ENCODE measurements at places on chromosomes 7 and 10. TPM values are rescaled to one million over a fixed set of nuclear protein-coding genes. Genes with fewer than 3 reads are reported as not detected.

Gene SMO
- polyA plus RNA-seq, result 1.7 TPM

Gene SPDYE5
- not detected for polyA plus RNA-seq

GRCh38 chr10:103541616-103542015 lies 48.1 kb downstream of the NEURL1 start:
- H3K27ac ChIP-seq, result no peak overlapping the region
- H3K4me3 ChIP-seq, result no peak overlapping the region
- H3K4me1 ChIP-seq, result peaks cover 8% of the 10 kb centered on the region
- H3K27me3 ChIP-seq, result no peaks in the 10 kb centered on the region
- no peaks in the 10 kb centered on the region for H3K36me3 ChIP-seq
- DNase-seq, result no peak

DNA sequence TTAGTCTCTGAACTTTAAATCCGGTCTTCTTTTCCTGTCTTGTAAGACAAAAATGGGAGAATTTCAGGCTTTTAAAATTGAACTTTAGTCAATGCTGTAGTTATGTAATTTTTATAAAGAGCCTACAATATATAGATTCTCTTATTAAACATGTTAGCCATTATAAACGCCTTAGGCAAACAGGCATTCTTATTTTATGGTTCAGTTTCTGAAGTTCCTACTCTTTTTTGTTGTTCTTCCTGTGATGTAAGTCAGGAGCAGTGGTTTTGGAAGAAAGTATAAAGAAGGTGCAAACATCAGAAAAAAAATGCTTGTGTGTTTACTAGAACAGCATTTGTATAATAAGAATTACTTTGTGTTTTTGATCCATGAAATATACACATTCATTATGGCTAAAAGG lies 41.6 kb downstream of the BICC1 start:
- H3K36me3 ChIP-seq, result no peaks in the 10 kb centered on the region
- no peak for DNase-seq
- H3K27ac ChIP-seq, result no peak overlapping the region
- H3K27me3 ChIP-seq, result no peaks in the 10 kb centered on the region

Gene OR2A14
- polyA plus RNA-seq, result not detected

DNA sequence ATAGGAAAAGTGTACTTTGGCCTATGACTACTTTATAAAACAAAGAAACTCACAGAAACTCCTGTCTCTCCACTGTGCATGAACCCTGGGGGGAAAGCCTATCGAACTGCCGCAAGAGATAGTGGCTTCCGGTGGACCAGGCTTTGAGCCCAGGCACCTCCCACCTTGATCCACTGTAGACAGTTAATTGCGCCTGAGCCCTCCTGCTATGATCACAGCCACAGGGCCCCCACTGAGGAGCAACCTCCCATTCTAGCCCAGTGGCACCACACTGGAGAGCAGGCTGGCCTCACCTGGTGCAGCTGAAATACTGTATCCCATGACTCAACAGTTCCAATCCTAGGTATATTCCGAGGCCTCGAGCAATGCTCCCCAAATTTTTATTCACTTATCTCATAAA lies 98.8 kb downstream of the COBL start:
- no peaks in the 10 kb centered on the region for H3K27me3 ChIP-seq
- DNase-seq, result no peak
- no peak overlapping the region for H3K4me3 ChIP-seq
- H3K36me3 ChIP-seq, result no peaks in the 10 kb centered on the region

GRCh38 chr10:123518765-123519164 lies 147.4 kb upstream of the GPR26 start:
- no peak for DNase-seq
- no peak overlapping the region for H3K4me3 ChIP-seq
- H3K27me3 ChIP-seq, result peaks cover 28% of the 10 kb centered on the region
- no peaks in the 10 kb centered on the region for H3K4me1 ChIP-seq
- no peak overlapping the region for H3K27ac ChIP-seq

Gene PIK3AP1
- 1.5 TPM for polyA plus RNA-seq

GRCh38 chr7:80984619-80985018 lies 65.8 kb upstream of the SEMA3C start:
- no peak overlapping the region for H3K4me3 ChIP-seq
- H3K36me3 ChIP-seq, result no peaks in the 10 kb centered on the region
- no peaks in the 10 kb centered on the region for H3K27me3 ChIP-seq
- H3K4me1 ChIP-seq, result no peaks in the 10 kb centered on the region
- no peak overlapping the region for H3K27ac ChIP-seq

- no peak overlapping the region for H3K27ac ChIP-seq
- no peak for DNase-seq
- H3K4me1 ChIP-seq, result no peaks in the 10 kb centered on the region
- no peaks in the 10 kb centered on the region for H3K36me3 ChIP-seq
- no peak overlapping the region for H3K4me3 ChIP-seq
Observed at GRCh38 chr7:50394315-50394714, 55.8 kb downstream of the FIGNL1 start.

GRCh38 chr10:122113161-122113944 lies 124.4 kb downstream of the TACC2 start:
- no peaks in the 10 kb centered on the region for H3K36me3 ChIP-seq
- H3K27me3 ChIP-seq, result no peaks in the 10 kb centered on the region
- peak overlapping the region; percentile 77 for H3K4me3 ChIP-seq
- DNase-seq, result peak; percentile 74

Gene MTERF1
- 8.3 TPM for polyA plus RNA-seq

DNA sequence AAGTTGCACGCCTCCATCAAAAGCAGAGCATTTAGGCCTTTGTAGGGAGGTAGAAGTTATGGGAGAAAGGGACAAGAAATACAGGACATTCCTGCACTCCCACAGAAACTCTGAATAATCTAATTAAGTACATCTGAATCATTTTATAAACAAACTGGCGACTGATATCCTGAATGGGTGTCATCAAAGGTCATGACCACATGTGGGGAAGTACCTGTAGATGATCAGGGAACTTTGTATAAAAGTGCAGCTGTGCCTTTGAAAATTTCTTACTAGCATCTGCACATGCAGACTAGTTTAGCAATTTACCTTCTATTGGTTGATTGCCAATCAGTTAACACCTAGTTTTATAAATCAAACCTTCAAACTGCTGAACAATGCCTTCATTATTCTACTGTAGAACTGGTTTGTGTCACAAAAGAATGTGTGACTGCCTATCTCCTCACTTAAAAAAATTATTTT lies 17.1 kb downstream of the STEAP4 start:
- no peak for DNase-seq
- H3K4me1 ChIP-seq, result no peaks in the 10 kb centered on the region
- no peak overlapping the region for H3K4me3 ChIP-seq
- H3K36me3 ChIP-seq, result no peaks in the 10 kb centered on the region

GRCh38 chr10:17144757-17145156 lies 15.1 kb upstream of the CUBN start:
- no peak overlapping the region for H3K27ac ChIP-seq
- no peaks in the 10 kb centered on the region for H3K4me1 ChIP-seq
- H3K36me3 ChIP-seq, result no peaks in the 10 kb centered on the region
- H3K4me3 ChIP-seq, result no peak overlapping the region
- H3K27me3 ChIP-seq, result no peaks in the 10 kb centered on the region

DNA sequence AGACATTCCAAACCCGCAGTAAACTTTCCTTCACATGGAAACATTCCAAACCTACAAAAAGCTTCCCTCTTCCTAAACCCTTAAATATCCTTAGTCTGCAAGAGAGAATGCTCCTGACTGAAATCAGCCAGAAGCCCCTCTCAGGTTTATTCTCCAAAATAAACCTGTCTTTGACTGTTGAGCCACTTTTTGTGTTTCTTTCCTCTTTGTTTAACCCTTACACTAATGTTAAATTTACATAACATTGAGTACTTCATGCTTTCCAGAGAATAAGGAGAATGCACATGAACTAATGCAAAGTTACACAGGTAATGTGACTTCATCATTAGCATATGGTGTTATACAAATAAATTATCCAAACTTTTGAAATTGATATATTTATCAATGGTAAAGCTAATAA lies 262.6 kb upstream of the PRKCQ start:
- H3K4me1 ChIP-seq, result no peaks in the 10 kb centered on the region
- no peak overlapping the region for H3K4me3 ChIP-seq
- DNase-seq, result no peak
- H3K27me3 ChIP-seq, result no peaks in the 10 kb centered on the region
- no peak overlapping the region for H3K27ac ChIP-seq

Gene NPC1L1
- polyA plus RNA-seq, result under 0.01 TPM

DNA sequence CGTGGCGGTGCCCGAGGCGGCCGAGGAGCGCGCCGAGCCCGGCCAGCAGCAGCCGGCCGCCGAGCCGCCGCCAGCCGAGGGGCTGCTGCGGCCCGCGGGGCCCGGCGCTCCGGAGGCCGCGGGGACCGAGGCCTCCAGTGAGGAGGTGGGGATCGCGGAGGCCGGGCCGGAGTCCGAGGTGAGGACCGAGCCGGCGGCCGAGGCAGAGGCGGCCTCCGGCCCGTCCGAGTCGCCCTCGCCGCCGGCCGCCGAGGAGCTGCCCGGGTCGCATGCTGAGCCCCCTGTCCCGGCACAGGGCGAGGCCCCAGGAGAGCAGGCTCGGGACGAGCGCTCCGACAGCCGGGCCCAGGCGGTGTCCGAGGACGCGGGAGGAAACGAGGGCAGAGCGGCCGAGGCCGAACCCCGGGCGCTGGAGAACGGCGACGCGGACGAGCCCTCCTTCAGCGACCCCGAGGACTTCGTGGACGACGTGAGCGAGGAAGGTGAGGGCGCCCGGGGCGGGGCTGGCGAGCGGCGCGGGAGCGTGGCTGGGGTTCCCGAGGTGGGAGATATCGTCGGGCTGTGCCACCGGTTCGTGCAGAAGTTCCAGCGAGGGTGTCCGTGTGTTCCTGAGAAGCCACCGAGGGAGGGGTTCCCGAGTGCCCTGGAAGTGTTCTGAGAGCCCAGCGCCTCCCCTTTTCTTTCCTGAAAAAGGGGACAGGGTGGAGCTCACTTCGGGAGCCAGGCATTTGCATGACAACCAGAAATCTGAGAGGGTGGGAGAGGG lies 495 bp downstream of the EIF3B start:
- DNase-seq, result no peak
- H3K4me3 ChIP-seq, result peak overlapping the region; percentile 99
- peak overlapping the region; percentile 99 for H3K27ac ChIP-seq
- H3K36me3 ChIP-seq, result peaks cover 4% of the 10 kb centered on the region
- peaks cover 55% of the 10 kb centered on the region for H3K4me1 ChIP-seq

DNA sequence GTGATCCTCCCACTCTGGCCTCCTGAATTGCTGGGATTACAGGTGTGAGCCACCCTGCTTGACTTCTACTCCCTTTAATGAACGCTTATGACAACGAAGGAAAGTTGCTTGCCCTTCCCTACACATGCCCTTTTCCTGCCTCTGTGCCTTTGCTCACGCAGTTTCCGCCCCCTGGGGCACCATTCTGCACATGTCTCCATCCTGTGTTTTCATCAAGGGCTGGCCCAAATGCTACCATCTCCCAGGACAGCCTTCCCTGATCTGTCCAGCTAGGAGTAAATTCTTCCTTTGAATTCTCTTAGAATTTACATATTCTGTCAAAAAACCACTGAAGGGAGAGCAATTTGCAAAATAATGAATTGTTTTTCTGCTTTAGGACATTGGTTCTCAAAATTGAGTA lies 50.0 kb upstream of the KMT2C start:
- H3K27me3 ChIP-seq, result no peaks in the 10 kb centered on the region
- no peaks in the 10 kb centered on the region for H3K4me1 ChIP-seq
- H3K27ac ChIP-seq, result no peak overlapping the region
- DNase-seq, result no peak

DNA sequence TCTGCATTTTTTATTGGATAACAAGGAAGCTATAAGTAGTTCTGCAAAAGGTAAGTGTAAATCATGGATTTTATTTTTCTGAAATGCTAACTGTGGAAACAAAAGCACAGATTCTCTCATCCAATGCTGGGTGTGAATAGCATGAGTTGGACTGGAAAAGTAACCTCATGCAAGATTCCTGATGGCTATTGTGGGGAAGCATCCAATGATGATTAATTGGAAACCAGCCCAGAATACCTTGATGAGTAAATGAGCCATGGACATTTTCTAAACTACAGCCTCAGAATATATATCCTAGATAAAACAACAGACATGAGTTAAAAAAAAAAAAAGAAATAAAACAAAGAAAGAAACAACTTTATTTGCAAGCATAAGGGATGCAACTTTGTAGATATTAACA lies 934.6 kb downstream of the CCSER2 start:
- DNase-seq, result no peak
- no peaks in the 10 kb centered on the region for H3K4me1 ChIP-seq
- no peaks in the 10 kb centered on the region for H3K36me3 ChIP-seq
- no peak overlapping the region for H3K4me3 ChIP-seq
- H3K27me3 ChIP-seq, result no peaks in the 10 kb centered on the region

- no peak overlapping the region for H3K27ac ChIP-seq
- H3K36me3 ChIP-seq, result no peaks in the 10 kb centered on the region
- DNase-seq, result no peak
- no peak overlapping the region for H3K4me3 ChIP-seq
Observed at GRCh38 chr10:86153751-86154150, 212.8 kb downstream of the GRID1 start.

GRCh38 chr10:9126728-9127127 lies 1072.2 kb downstream of the GATA3 start:
- no peak overlapping the region for H3K27ac ChIP-seq
- H3K4me3 ChIP-seq, result no peak overlapping the region
- no peaks in the 10 kb centered on the region for H3K27me3 ChIP-seq
- no peak for DNase-seq
- H3K36me3 ChIP-seq, result no peaks in the 10 kb centered on the region

Gene ZNF282
- polyA plus RNA-seq, result 8.1 TPM

Gene IDI2
- polyA plus RNA-seq, result 0.22 TPM

DNA sequence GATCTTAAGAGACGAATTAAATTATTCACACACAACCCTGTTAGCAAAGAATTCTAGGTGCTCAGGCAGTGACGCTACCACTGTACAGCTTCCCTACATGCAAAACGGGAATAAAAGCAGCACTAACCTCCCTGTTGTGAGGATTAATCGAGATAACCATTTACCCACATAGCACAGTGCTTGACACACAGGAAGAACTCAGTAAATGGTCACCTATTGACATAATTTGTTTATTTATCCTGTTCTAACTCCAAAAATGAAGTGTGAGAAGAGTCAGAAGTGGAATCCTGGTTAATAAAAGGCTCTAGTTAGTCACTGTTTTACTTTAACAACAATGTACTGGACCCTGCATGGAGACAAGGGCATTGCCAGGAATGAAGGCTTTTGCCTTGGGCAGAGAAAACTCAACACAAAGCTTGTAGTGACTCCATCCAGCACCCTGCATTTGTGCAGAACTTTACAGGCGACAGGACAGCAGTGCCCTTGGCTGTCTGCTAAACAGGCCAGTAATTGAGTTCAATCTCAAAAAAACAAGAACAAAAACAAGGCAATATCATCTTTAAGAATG lies 103.8 kb downstream of the SORBS1 start:
- no peaks in the 10 kb centered on the region for H3K36me3 ChIP-seq
- no peak for DNase-seq
- H3K27me3 ChIP-seq, result no peaks in the 10 kb centered on the region
- no peak overlapping the region for H3K4me3 ChIP-seq
- H3K27ac ChIP-seq, result peak overlapping the region; percentile 34
- H3K4me1 ChIP-seq, result peaks cover 46% of the 10 kb centered on the region

GRCh38 chr7:132352800-132353199 lies 223.5 kb downstream of the PLXNA4 start:
- H3K27me3 ChIP-seq, result no peaks in the 10 kb centered on the region
- no peaks in the 10 kb centered on the region for H3K36me3 ChIP-seq
- no peak overlapping the region for H3K27ac ChIP-seq
- no peak overlapping the region for H3K4me3 ChIP-seq
- peaks cover 6% of the 10 kb centered on the region for H3K4me1 ChIP-seq

GRCh38 chr7:71860572-71860971 lies 551.6 kb downstream of the CALN1 start:
- no peaks in the 10 kb centered on the region for H3K4me1 ChIP-seq
- H3K4me3 ChIP-seq, result no peak overlapping the region
- H3K27me3 ChIP-seq, result no peaks in the 10 kb centered on the region
- DNase-seq, result no peak

Gene ACSM6
- not detected for polyA plus RNA-seq

- no peak overlapping the region for H3K27ac ChIP-seq
- no peak for DNase-seq
- no peaks in the 10 kb centered on the region for H3K36me3 ChIP-seq
- no peaks in the 10 kb centered on the region for H3K4me1 ChIP-seq
- H3K4me3 ChIP-seq, result no peak overlapping the region
Observed at GRCh38 chr7:157560710-157561522, 224.1 kb downstream of the DNAJB6 start.

Gene SUN3
- not detected for polyA plus RNA-seq

Data from heart right ventricle (tissue), 16 donors.